Stimulated activated CD8-positive, alpha-beta memory T cell treated with anti-CD3 and anti-CD28 coated beads, Interleukin-15, amount 100 ng/mL, for 24 hours (primary cell): ENCODE measurements at places on chromosomes 13 and 19.

- no peak for DNase-seq
Measured at GRCh38 chr19:12603714-12604113, 6.9 kb downstream of the ZNF490 start.

- DNase-seq = no peak
Measured at GRCh38 chr19:29006057-29006735, 206.8 kb downstream of the UQCRFS1 start.

GRCh38 chr19:41708481-41708880 is at the start of gene CEACAM5:
Gene CEACAM5 (plus strand): TSS chr19:41708626. CDS start chr19:41708732, 106 bp downstream.
- DNase-seq = no peak

- DNase-seq = no peak
Measured at GRCh38 chr19:4229179-4229931, at the start of gene EBI3. Gene EBI3 (plus strand): TSS chr19:4229523. CDS start chr19:4229551, 28 bp downstream.

DNA sequence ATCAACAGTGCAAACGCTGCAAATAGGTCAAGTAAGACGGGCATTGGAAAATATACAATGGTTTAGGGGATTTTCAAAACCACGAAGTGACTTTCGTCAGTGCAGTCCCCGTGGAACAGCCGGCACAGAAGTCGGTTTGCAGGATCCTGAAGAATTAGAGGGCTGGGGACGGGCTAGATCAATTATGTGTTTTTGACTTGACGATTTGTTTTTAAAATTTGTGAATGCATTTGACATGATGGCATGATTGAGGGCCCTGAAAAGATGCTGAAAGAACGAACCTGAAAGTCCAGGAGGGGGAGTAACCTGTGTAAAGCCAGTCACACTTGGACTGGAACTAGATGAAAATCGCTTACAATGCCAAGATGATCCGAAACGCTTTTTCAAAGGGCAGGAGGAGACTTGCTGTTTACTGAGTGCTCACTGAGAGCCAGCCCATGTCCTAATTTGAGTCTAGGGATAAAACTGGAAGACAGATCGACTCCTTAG is 8.9 kb upstream of the DGKH start:
- no peak for DNase-seq

GRCh38 chr13:110170020-110170790 is 136.8 kb downstream of the COL4A1 start:
- DNase-seq = no peak

GRCh38 chr13:51818781-51819511 is 15.0 kb upstream of the DHRS12 start:
- DNase-seq = no peak

GRCh38 chr19:33971073-33971472 is 174.4 kb downstream of the KCTD15 start:
- DNase-seq = no peak

- no peak for DNase-seq
Measured at GRCh38 chr13:113137691-113138298, 15.2 kb downstream of the F10 start.

DNA sequence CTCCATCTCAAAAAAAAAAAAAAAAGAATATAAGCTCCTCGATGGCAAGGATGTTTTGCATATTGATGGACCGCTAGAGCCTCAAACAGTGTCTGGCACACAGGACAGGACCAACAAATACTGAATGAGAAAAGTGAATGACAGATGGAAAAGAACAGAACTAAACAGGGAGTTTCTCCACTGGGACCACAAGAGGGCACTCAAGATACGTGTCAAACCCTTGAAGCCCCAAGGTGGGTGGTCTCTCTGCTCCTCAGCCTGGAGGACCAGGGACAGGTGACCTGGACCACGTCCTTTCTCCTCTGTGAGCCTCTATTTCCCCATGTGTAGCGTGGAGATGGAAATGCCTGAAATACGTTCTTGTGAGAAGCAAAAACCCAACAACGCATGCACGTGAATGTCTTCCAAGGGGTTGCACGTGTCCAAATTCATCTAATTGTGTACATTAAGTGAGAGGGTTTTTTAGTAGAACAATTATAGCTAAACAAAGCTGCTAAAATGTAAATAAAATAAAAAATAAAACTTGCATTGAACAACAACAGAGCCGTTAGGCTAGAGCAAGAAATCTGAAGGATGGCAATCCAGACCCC is 5.7 kb upstream of the CDC42EP5 start:
- no peak for DNase-seq

DNA sequence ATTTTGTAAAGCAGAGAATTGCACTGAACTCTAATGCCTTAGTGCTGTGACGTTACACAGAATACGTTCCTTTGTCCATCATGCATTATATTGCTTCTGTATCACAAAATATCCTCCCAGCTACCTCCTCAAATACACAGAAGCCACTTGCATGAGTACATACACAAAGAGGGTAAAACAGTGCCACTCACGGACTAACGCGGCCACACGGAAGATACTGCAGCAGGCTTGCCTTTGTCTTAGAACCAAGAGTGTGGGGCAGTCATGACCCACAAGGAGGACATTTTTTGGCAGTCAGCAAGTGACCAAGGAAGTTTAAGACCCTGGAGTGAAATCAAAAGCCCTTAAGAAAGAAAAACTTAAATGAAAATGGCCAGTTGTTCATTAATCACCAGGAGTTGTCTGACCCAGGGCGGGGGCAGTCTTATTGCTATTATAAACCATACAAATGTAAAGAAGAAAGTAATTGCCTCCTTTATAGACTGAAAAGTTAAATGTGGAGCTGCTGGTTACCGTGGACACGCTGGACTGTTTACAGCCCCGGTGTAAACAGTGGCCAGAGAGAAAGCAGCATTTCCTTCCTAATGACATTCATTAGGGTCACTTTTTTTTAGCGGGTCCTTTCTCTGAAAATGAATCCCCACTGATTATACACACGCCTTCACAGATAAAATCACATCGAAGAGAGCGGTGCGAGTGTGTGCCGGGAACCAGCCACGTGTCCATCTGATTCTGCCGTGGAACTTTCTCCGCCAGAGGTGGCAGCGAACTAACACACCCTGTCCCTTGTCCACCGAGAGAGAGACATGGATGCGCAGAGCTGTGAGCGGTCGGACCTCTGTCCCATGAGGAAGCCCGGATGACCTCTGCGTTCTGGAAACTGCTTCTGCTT is 66.8 kb downstream of the SOX1 start:
- DNase-seq = no peak

DNA sequence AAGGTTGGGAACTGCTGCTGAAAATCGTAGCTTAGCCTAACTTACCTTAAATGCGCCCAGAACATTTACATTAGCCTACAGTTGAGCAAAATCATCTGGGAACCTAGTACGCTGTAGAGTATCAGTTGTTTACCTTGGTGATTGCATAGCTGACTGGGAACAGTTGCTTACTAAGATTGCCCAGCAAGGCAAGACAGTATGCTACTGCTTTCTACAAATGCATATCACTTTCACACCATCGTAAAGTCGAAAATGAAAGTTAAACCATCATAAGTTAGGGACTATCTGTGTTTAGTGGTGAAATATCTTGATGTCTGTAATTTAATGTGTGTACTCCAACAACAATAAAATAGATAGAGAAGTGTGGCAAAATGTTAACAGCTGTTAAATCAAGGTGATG is 1670.6 kb upstream of the PCDH20 start:
- no peak for DNase-seq

DNA sequence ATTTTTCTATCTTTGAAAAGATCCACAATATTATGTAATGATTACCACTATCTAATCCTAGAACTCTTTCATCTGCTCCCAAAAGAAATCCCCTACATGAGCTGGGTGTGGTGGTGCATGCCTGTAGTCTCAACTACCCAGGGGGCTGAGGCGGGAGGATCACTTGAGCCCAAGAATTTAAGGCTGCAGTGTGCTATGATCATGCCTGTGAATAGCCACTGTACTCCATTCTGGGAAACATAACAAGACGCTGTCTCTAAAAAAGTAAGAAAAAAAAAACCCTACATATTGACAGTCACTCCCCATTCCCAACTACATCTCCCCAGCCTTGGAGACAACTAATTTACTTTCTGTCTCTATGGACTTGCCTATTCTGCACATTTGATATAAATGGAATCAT is 1.1 kb upstream of the ZNF226 start:
- no peak for DNase-seq

DNA sequence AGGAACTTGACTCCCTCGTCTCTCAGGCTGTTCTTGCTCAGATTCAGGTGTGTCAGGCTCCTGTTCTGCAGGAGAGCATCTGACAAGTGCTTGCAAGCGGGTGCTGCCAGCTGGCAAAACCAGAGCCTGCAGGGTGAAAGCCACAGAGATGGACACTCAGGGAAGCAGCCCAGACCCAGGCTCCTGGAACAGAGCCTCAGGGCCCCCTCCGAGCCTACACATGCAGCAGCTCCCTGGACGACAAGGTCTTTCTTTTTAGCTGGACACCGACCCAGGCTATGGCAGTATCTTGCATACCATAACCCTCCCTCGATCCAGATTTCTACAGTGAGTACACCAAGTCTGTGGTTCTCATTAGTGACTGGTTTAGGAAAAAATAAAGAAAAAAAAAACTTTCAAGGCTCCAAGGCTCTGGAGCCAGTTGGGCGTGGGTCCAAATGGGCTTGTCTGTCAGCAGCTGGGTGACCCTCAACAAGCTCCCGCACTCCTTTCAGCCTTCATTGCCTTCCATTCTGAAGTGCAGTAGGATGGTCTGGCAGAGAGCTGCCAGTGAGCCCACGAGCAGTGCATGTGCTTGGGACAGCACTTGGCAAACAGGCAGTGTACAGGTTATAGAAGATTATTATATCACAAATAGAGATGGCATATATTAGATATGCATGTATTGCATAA is 29.9 kb downstream of the NLRP13 start:
- no peak for DNase-seq

DNA sequence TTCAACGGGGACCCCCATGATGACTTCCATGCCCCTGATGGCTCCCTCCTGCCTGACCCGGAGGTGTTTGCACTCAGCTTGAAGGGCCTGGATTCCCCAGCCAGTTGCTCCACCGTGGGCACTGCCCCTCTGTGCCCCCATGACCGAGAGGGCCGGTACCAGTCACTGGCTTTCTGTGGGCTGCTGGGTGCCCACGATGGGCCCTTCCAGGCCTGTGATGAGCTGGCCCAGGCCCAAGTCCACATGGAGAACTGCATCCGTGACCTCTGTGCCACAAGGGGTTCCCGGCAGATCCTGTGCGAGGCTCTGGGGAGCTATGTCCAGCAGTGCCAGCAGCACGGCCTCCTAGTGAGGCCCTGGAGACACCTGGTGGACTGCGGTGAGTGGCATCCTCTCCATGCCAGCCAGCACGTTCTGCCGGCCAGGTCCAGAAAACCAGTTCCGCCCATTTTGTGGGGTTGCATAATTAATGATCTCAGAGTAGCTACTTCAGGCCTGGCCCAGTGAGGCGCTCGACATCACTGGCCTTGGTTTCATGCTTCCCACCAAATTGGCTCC is 34.9 kb upstream of the FXYD3 start:
- no peak for DNase-seq

DNA sequence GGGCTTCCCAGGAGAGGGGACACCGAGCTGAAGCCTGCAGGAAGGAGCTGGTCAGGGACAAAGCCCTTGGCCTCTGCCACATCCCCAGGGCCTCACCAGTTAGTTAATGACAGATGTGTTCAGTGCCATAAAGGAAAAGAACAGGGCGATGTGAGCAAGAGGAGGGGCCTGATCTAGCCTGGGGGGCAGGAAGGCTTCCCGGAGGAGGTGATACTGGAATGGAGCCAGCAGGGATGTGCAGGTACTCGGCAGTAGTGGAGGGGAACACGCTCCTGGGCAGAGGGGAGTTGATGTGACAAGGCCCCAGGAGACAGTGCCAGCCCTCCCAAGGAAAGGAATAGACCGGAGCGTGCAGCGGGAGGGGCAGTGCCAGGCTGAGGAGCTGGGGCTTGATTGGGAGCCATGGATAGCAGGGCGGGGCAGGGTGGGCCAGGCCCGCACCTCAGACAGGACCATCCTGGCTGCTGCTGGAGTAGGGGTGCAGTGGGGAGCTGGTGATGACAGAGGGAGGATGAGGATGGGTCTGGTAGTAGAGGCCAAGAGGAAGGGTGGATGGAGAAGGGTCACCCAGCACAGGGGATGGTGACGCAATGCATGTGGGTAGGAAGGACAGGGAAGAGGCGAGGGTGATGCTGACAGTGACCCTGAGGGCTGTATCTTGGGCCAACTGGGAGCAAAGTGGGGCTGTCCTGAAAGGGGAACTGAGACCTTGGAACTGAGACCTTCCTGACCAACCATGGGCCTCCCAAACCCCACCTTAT is 4.1 kb downstream of the C19orf33 start:
- no peak for DNase-seq

- DNase-seq = no peak
Measured at GRCh38 chr19:4660181-4660791, 9.9 kb downstream of the MYDGF start.

DNA sequence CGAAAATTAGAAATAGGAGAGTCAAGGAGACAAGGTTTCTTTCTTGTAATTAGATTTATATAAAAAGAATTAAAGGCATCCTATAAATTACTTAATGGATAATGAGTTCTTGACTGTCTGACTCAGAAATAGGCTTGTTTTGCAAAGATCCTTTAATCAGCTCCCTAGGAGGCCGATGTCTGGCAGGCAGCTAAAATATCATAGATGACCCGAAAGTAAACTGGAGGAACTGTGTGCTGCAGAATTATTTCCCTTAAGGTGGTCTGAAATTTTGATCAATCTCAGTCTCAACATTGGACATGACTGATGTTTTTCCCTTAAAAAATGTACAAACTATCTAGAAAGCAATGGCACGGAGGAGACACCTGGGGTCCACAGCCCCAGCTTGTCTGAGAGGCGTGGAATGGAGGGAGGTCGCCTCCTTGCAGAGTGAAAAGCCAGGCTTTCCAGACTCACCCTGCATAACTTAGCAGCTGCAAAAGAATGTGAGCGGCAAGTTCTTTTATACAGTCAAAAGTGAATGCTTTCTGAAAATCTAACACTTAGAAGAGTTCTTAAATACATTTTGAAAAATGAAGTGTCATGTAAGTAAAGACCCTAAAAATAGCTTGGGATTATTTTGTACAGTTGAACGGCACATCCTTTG is 44.8 kb downstream of the MBNL2 start:
- no peak for DNase-seq

GRCh38 chr13:23751195-23751594 is 138.0 kb downstream of the MIPEP start:
- DNase-seq = no peak

DNA sequence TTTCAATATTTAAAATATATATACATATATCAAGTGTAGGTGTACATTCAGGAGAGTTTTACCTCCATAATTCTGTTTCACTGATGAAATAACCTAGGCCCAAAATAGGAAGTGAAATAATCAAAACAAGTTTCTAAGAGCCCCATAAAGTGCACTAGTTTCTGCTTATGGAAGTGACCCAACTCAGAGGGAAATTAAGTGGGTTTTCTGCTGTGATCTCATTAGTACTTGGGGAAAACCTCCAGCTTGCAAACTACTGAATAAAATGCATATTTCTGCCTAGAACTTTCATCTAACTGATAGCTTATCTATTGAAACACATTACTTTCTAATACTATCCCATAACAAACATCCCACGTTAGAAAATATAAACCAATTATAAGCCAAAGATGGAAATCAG is 45.4 kb upstream of the MIR17HG start:
- DNase-seq = no peak

GRCh38 chr19:32392901-32393300 is 12.7 kb upstream of the DPY19L3 start:
- no peak for DNase-seq
